Epithelial cell of umbilical artery (primary cell): ENCODE measurements at places on chromosomes 16 and 17. TPM values are rescaled to one million over a fixed set of nuclear protein-coding genes. Genes with fewer than 3 reads are reported as not detected.

Gene DEXI
- 43.2 and 43.5 TPM in 2 replicates for total RNA-seq

Gene MYO15A
- 0.15 TPM in 1 of 2 replicates, not detected in the other for total RNA-seq

Gene C16orf74
- 10.7 and 18.4 TPM in 2 replicates for total RNA-seq

Gene TMEM98
- total RNA-seq: 95.4 and 165 TPM in 2 replicates
